Frontal cortex (tissue), 4 donors: ENCODE measurements at places on chromosomes 16 and 17. TPM values are rescaled to one million over a fixed set of nuclear protein-coding genes. Genes with fewer than 3 reads are reported as not detected.

BRICD5 gene
- 4.5 TPM for total RNA-seq

CNGB1 gene
- total RNA-seq: 1.2 TPM

KRTAP4-5 gene
- total RNA-seq: not detected

C17orf78 gene
- not detected for total RNA-seq

KRTAP16-1 gene
- not detected for total RNA-seq

TMEM88 gene
- total RNA-seq: 1.2 TPM

DNA sequence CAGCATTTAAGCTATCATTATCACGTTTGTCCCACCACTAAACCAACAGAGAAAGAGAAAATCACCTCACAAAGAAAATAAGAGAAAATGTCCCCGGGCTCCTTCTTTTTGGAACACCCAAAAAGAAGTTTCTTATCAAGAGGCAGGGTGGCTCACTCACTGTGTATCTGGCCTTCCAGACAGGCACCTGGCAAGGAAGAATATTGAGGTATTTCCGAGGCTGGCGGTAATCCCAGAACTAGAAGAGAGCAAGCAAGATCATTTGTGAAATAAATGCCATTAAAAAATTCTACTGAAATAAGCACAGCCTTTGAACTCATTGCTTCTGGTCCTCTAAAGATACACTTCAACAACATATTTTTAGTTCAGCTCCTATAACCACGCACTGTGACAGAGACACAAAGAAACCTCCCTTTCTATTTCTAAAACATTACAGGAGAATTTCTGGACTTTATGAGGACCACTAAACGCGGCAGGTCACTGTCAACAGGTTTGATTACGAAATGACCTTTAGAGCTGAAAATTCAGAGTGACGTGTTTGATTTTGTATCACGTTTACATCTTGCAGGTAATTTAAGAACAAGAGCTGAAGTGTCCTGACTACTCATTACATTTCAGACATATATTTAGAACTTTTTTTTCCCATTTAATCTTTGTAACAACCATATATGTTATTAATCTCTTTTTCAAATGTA is 61.0 kb downstream of the WDR59 start:
- DNase-seq: no peak

GRCh38 chr16:31253642-31254045 is 6.1 kb upstream of the ITGAM start:
- no peak for DNase-seq

DNA sequence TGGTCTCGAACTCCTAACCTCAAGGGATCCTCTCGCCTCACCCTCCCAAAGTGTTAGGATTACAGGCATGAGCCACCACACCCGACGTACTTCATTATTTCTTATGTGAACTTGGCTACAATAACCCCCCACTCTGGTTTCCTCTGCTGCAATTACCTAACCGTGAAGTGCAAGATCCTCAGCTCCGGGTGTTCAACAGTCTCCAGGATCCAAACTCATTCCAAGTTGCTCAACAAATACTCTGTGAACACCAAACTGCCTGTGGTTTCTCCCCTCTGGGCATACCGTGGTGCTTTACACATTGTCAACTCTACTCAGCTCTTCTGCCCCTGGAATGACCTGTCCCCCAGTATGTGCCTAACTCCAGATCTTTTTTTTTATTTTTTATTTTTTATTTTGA is 6.8 kb upstream of the SULT1A1 start:
- no peak for DNase-seq

DNA sequence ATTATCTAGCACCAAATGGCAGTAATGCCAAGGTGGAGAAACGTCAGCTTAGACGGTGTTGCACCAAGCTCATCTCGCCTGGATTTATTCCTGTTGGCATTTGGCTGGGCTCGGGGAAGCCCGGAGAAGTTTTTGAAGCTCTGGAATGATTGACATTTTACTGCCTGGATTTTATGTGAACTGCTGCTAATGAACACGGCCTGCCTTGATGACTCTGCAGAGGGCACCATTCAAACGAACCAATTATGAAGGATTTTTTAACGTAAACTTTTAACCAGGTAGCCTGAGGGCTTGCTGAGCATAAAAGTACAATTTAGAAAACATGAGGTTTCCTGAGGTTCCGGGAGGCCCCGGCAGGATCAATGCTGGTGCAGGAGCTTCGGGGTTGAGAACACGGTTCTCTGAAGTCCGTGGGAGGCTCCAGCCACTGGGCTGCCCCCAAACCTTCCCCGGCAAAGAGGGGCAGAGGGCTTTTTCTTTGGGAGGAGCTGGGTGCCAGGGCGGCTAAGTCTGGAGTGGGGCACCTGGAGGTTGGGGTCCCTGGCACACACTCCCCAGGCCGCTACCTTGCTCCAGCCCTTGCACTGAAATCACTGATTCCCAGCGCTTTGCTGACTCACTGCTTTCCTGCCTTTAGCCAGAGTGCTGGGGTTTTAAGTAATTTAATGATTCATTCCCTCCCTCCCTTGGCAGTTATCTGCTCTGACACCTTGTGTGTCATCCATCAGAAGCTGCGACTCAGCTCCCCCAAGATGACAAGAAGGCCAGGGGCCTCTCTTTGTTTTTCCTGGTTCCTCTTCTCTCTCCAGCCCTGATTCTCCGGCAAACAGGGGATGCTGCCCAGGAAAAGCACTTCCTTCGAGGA is 161.2 kb upstream of the IRX3 start:
- DNase-seq: no peak

DNA sequence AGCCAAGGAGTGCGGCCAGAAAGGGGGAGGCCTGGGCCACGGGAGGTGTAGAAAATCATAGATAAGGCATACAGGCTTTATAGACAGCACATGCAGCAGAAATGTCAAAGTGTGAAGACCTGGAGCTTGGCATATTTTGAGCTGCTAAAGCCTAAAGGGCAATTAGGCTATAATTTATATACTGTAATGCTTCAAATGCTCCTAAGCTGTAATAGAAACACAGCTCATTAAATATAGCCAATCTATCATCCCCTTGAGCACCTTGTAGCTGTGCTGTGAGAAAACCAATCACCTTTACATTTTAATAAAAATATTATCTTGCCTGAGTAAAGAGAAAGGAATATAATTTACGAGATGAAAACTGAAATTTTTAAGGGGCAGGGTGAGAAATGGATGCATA is 97.9 kb upstream of the NOG start:
- no peak for DNase-seq
